ENCODE measurements at places on chromosomes 3 and 15.

DNA sequence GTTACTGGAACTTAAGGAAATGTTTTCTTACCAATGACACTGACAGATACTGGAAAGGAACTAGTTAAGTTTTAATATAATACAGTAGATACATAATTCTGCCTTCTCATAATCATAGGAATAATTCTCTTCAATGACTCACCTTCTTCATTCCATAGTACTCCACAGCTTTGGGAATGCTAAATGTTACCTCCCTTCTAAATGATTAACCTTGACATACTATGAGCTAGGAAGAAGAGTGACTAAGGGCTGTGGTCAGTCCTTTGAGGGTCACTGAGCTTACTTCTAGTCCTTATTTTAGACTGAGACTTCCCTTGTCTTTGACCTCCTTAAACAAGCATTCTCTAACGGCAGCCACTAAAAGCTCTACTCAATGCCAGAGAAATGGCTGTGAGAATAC, 69.6 kb upstream of the PPIB start:
- no peak for DNase-seq

GRCh38 chr15:53758412-53758811, 1.1 kb downstream of the WDR72 start:
- no peak for DNase-seq

- DNase-seq: no peak
Measured at GRCh38 chr3:194683380-194683779, 2.3 kb upstream of the FAM43A start.

- DNase-seq: peak; percentile 87
Measured at GRCh38 chr15:75639709-75640482, at the start of gene IMP3. IMP3 (minus strand) TSS chr15:75640224; CDS start chr15:75640168, 56 bp downstream.

DNA sequence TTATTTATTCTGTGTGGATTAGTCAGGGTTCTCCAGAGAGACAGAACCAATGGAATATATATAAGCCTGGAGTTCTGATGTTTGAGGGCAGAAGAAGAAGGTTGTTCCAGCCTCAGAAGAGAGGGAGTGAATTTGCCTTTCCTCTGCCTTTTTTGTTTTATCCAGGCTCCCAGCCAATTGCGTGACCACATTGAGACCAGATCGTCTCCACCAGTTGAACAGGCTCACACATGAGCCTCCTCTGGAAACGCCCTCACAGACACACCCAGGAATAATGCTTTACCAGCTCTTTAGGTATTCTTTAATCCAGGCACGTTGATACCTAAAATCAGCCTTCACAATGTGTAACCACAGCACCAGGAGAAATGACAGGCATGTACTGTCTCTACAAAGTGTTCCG, 923.1 kb downstream of the TBL1XR1 start:
- peak; percentile 99 for DNase-seq

DNA sequence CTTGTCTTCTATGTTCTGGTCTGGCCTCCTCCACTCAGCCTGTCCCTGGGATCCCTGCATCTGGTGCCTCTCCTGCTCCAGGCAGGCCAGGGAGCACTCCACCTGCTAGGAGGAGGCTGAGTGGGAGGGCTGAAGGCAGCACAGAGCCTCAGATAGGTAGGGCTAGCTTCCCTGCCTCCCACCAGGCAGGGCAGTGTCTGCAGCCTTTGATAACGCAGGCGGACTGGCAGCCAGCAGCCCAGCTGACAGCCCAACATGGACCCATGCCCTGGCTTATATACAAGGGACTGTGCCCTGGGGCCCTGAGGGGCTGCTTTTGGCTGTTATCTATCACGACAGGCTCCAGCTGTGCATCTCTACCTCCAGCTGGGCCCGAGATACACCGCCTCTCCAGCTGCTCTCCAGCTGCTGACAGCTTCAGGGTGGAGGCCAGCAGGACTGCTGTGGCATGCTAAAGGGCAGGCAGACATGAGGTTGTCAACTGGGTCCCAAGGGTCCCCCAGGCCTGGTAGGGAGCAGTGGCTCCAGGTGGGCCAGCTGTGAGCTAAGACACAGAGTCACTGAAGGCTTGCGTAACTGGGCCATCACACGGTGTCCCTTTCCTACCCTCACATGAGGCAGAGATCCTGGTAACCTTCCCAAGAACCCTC, 5.2 kb upstream of the CLK3 start:
- DNase-seq: no peak

DNA sequence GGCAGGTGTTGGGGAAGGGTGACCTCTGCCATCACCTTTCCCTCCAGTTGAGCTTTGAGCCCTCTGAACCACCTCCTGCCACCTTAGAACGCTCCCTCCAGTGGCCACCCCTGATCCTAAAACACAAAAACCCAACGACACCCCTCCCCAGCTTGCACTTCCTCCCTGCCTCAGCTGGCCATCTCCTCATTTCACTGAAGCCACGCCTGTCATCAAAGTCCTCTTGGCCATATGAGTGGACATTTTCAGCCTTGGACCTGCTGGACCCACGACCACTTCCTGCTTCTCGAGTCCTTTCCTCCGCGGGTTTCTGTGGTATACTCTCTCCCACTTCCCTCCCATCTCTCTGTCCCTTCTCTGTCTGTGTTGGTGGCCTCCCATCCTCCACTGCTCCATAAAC, 48.5 kb upstream of the NR2C2 start:
- no peak for DNase-seq

All from DMS153 (cell line).